Activated CD4-positive, CD25-positive, alpha-beta regulatory T cell treated with anti-CD3 and anti-CD28 coated beads, Interleukin-2, amount 50 U/mL, for 24 hours (primary cell): ENCODE measurements at places on chromosomes 3 and 15.

DNA sequence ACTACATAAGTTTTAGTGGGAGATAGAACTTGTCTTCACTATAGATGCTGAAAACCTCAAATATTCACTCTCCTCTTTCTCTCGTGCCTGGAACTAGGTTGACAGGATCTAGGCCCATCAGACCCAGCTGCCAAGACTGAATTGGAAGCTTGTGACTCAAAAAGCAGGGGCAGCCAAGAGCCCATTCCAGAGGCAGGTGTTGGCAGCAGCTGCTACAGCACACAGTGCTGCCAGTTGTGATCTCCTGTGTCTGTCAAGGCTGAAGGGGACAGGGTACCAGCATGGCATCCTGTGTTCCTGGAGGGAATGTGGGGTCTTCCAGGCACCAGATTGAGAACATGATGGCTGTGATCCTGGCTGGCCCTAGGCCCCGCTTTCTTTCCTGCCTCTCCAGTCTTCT is 92.5 kb upstream of the MB21D2 start:
- no peak for ATAC-seq

DNA sequence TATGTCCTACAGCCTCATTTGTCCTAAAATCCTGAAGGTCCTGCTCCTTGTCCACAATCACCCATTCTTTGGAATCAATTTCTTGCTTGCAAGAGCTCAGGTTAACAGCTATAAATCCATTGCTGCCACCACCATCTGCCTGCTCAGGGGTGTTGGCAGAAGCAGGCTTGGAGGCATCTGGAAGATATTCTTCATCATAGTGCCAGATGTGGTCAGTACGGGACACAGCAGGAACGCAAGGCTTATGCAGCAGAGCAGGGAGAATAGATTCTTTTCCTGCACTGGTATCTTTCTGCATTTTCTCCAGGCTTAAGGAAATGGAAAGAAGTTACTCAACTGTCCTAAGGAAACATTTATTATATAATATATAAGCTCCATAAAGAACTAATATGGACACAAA is 38.5 kb upstream of the CDAN1 start:
- ATAC-seq: no peak

DNA sequence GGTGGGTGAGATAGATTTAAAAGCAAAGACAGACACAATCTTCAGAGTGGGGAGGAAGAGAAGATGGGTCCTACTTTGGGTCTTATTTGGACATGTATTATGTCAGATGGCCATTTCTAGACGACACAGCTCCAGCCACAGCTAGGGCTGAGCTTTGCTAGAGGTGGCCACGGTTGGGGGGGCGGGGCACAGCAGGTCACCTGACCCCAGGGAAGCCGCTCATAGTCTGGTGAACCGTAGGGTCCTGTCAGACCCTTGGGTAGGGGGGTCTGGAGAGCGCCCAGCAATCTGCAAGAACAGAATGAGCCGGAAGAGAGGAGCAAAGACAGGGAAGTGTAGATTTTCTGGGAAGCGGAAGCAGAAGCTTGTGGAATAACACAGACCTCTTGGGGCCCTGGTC is 6.6 kb downstream of the EPB42 start:
- no peak for ATAC-seq

DNA sequence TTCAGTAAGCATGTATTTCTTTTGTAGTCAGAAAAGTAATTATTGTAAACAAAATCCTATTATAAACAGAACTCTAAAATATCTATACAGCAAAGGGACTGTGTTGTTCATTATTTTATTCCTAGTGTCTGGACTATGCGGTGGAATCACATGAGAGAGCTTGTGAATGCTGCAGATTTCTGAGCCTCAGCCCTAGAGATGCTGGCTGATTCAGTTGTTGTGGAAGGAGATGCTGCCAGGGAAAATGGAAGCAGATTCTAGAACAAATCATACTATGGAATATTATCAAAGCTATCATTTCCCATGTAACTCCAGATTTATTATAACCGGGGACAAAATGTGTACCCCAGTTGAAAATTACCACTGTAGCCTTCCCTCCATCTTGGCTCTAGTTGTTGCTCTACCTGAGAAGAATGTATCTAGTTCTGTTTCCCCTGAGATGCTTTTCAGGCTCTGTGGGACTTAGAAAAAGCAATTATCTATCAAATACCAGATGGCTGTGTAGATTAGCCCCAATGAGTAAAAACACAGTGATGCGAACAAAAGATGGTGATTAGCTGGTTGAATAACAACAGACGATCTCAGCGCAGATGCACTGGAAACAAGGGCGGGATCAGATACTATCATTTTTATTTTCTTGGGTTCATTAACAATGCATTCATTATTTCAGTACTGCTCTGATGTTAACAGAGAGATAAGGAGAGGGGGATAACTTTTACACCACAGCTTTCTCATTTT is 131.3 kb downstream of the TMEM108 start:
- ATAC-seq: no peak

DNA sequence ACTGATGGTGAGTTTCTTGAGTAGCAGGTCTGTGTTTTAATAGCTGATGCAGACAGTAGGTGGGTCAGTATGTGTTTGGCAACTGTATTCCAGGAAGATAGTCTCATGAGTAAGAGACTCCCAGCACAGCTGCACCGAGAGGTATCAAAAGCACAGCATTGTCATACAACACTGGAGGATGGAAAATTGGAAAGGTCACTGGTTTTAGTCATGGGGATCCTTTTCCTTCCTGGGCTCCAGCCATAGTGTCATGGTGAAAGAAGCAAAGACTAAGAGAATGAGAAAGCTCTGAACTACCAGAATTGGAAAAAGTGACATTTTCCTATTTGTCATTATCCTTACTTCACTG is 61.5 kb downstream of the P3H2 start:
- ATAC-seq: no peak

DNA sequence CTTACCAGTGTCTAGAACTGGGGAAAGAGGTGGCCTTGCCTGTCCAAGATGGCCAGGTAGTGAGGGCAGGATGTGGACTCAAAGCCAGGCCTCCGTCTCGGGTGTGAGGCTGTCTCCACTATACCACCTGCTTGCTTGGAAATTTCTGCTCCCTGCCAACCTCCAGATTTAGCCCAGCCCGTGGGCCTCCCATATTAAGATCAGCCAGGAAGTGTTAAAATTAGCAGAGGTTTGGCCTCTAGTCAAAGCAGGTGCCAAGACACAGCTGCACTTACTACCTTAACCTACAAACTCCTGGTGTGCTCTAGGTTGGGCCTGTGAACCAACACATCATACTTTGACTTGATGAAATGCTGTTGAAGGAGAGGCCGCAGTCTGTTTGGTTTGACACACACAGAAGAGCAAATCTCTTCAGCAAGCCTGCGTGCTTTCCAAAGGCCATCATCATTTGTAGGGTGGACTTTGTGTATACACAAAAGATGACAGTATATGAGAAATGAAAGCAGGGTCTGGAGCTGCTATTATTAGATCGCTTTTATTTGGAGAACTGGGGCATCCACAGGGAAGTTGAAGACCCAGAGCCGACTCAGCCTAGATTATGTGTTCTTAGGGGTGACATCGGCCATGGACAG is 206.5 kb downstream of the XXYLT1 start:
- ATAC-seq: no peak
